ENCODE measurements at places on chromosomes 6 and 20.

DNA sequence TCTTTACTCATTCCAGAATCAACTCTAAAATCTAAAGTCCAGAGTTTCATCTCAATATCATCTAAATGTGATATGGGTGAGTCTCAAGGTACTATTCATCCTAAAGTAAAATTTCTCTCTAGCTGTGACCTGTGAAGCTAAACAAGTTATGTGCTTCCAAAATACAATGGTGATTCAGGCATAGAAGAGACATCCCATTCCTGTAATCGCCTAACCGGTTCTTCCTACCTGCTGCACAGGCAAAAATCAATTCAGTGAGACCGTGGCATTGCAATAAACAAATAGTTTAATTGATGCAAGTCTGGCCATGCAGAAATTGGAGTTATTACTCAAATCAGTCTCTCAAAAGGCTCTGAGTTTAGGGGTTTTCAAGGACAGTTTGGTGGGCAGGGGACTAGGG, 232.8 kb downstream of the UBE3D start:
- DNase-seq: no peak

DNA sequence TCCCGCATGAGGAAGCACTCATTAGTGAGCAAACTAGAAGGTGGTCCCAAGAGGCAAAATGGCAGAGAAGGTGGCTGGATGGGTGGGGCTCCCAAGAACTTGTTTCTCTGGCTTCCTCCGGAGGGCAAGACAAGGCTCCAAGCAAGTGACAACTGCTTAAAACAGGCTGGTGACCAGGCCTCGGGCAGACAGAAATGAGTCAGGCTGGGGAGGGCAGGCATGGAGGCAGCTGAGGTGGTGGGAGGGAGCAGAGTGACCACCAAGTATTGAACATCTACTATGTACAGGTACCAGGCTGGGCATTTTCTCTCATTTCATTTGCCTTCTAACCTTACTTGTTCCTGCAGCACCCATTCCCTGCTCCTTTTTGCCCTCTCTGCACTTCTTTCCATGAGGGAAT, 33.4 kb downstream of the TNXB start:
- DNase-seq: no peak

DNA sequence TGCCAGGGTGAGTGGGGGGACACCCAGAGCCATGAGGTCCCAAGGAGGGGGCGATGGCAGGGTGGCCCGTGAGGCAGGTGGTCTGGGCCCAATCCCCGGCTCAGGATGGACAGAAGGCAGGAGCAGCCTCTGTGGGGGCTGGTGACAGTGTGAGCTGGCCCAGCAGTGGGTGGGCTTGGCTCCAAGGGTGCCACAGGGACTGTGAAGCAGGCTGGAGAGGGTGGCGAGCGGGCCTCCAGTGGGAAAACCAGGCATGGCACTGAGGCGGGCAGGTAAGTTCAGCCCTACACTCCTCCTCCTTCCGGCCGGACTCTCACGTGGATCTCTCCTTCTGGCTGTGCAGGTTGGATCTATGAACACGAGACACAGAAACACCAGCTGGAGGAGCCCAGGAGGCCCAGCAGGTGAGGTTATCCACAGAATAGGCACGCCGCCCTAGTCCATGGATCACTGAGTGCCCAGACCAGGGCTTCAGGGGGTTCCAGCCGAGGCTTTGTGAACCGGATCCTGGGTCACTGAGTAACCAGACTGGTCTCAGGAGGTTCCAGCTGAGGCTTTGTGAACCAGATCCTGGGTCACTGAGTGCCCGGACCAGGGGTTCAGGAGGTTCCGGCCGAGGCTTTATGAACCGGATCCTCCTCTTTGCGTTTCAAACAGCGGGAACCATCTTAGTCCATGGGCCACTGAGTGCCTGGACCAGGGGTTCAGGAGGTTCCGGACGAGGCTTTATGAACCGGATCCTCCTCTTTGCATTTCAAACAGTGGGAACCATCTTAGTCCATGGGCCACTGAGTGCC, 76.4 kb upstream of the BHLHE23 start:
- no peak for DNase-seq

- DNase-seq: no peak
Observed at GRCh38 chr20:34075647-34076046, 36.4 kb downstream of the EIF2S2 start.

DNA sequence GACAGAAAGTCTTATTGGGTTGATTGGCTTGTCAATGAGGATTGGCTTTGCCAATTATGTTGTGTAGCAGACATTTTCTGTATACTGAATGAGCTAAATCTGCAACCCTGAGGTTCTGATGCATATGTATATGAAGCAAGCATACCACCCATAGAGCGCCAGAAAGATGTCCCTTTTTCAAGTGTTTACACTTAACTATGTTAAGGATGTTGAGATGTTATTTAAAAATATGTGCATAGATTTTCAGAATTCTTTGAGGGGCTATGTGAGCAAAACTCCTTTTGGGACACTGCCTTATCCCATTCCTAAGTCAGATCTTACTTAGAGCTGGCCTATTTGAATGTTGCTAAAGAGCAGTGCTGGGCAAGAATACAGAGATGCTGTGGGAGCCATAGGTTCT, 1.9 kb downstream of the AIG1 start:
- DNase-seq: no peak

DNA sequence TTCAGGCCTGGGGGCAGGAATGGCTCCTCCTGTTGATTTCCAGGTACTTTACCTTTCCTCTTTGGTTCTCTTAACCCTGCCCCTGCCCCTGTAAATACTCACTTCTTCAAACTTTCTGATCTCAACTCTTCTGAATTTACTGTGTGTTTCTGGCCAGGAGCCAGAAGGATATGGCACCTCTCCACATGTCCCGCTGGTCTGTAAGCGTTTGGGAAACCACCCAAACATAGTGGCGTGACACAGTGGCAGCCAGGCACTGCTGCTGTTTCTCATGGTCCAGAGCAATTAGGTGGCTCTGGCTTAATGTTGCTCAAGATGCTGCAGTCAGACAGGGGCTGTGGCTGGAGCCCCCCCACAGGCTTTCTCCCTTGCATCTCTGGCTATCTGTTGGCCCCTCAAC, 374.5 kb downstream of the RNGTT start:
- DNase-seq: no peak

DNA sequence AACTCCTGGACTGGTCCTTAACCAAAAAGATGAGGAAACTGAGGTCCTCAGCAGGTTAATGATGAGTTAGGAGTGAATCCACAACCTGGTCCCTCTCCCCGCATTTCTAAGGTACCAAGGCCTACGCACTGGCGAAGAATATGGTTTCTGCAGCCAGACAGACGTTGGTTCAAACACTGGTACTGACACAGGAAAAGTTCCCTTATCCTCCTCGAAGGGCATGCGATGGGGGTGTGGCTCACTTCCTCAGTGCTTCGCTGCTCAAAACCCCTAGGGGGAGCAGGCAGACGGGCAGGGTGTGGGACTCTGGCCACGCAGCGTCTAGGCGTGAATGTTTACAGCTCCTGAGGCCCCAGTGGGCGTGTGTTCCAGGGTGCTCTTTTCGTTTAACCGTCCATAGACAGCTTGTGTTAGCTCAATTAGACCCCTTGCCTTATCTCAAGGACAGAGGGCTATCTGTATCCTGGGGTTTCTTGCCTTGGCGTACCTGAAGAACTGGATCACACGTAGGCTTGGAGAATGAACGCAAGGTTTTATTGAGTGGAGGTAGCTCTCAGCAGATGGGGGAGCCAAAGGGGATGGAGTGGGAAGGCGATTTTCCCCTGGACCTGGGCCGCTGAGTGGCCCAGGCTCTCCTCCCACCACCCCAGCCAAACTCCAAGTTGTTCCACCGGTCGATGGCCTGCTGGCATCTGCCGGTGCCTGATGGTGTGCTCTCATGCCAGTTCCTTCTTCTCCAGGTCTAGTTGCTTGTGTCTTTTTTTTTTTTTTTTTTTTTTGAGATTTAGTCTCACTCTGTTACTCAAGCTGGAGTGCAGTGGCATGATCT, 31.8 kb upstream of the PTPN1 start:
- DNase-seq: peak; percentile 85

GRCh38 chr6:51963980-51964379, 123.4 kb downstream of the PKHD1 start:
- DNase-seq: no peak

DNA sequence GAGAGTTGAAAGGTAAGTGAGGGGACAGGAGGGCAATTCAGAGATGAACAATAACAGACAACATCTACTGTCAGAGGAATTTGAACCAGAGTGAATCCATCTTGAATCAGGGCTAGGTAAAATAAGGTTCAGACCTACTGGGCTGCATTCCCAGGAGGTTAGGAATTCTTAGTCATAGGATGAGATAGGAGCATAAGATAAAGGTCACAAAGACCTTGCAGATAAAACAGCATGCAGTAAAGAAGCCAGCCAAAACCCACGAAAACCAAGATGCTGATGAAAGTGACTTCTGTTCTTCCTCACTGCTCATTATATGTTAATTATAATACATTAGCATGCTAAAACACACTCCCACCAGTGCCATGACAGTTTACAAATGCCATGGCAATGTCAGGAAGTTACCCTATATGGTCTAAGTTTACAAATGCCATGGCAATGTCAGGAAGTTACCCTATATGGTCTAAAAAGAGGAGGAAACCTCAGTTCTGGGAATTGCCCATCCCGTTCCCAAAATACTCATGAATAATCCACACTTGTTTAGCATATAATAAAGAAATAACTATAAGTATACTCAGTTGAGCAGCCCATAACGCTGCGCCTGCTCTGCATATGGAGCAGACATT, 248.5 kb downstream of the HAO1 start:
- DNase-seq: no peak

DNA sequence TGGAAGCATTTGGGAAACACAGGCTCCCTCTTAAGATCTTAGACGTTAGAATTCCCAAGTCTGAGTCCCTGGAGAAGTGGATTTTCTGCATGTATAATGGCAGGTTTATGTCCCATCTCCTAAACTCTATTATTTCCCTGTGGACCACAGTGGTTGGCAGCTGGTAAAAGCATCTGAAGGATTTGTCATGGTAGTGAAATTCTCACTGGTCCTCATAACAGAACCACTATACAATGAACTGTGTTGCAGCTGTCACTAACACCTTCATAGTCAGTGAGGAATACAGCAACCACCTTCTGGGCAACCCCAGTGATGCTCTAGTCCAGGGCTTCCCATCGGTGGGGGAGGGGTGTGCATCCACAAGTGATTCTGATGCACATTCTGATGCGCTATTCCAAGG, 396.9 kb downstream of the ZFAND3 start:
- no peak for DNase-seq

- DNase-seq: no peak
Observed at GRCh38 chr6:20660534-20660933, 126.3 kb downstream of the CDKAL1 start.

DNA sequence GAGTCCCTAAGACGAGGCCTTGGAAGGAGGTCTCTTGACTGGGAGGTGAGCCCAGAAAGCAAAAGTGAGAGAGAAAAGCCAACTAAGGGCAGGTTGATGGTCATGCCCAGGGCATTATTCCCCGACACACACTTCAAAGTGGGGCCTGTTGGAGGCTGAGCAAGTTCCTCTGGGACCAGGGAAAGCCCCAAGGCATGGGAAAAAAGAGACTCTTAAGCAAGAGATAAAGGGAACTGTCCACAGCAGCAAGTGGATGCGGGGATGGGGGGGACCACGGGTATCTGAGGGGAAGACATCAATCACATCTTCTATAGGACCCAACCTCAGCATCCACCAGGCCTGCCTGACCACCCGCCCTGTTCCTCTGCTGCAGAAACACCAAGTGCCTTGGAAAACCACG, 119.9 kb upstream of the MAFB start:
- no peak for DNase-seq

- peak; percentile 47 for DNase-seq
Observed at GRCh38 chr20:8018958-8019245, 659 bp downstream of the TMX4 start.

DNA sequence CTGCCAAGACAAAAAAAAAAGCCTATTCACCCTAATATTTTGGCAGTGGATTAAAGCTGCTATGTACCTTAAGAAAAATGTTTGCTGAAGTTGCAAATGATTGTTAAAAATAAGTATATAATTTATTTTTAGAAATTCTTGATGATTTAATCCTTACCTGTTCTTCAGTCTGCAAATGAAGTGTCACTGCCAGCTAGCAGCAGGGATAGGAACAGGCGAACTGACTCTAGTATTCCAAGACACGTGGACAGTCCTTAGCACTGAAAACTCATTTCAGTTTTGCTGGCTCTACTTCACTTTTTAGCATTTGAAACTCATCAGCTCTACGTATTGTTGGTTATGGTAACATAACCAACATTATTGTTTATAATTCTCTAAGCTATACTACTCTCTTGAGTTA, 204.4 kb upstream of the ID4 start:
- DNase-seq: no peak

GRCh38 chr6:144510859-144511258, 225.7 kb downstream of the UTRN start:
- DNase-seq: no peak

DNA sequence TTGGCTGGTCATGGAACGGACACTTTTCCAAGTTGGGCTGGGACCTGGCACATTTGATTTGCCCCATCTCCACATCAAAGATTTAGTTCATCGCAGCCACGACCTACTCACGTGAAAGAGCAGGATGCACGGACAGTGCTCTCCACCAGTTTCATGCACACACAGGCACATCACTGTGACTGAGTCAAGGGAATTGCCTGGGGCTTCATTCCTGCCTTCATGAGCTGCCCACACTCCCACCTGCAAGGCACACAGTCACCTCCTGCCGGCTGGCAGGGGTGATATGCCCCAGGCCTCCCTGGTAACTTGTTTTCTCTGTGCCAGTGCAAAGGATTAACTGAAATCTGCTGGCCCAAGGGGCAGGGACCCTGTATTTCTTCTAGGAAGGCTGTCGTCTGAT, 23.3 kb upstream of the CST1 start:
- DNase-seq: no peak

- DNase-seq: no peak
Observed at GRCh38 chr20:17611540-17612286, 41.8 kb downstream of the DSTN start.

DNA sequence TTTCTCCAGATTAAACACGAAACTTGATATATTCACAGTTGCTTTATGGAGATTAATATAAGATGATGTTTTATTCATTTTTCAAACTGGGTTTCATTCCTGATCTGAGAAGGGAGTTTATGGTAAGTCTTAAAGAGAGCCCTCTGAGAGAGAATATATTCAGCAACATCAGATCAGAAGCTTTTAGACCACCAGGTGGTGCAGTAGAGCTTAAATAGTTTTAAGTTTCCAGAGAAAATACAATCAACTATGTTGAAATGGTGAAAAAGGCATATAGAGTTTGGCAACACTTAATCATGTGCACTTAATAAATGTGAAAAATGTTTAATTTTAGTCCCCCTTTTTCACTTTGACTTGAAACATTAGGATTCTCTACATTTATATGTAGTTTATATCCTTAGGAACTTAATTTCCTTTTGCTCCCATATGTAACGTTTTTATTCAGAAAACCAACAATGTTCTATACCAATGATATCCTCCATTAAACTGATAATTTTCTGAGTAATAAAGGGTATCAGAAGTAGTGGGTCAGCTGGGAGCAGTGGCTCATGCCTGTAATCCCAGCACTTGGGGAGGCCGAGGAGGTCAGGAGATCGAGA, 86.4 kb upstream of the CLDN20 start:
- peak; percentile 69 for DNase-seq

GRCh38 chr6:47034421-47034820, 7.7 kb downstream of the ADGRF1 start:
- DNase-seq: no peak
